Kidney (tissue), 22 donors: ENCODE measurements at places on chromosomes 3 and 15. TPM values are rescaled to one million over a fixed set of nuclear protein-coding genes. Genes with fewer than 3 reads are reported as not detected.

DNA sequence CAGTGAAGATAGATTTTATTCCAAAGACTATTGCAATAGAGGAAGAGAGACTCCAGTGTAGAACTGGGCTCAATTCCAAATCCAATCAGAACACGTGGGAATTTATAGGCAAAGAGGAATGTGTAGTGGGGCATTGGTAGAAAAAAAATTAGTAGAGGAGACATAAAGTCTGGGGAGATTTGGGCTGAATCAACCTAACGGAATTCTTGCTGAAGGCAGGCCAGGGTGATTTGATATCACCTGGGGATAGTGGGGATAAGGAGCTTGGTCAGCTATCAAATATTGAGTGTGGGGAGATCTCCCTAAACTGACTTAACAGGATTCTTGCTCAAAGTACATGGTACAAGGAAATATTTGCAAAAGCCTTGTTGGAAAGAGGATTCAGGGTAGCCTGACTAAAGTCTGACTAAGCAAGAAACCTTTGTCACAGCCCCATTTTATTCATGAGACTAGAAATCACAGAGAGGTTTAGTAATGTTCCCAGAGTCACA is 29.6 kb downstream of the SST start:
- H3K27ac ChIP-seq: no peak overlapping the region
- no peak for DNase-seq
- no peak overlapping the region for H3K4me3 ChIP-seq
- H3K4me1 ChIP-seq: no peaks in the 10 kb centered on the region
- no peaks in the 10 kb centered on the region for H3K36me3 ChIP-seq

GRCh38 chr3:62558549-62559112 is 185.3 kb upstream of the FEZF2 start:
- no peak overlapping the region for H3K27ac ChIP-seq
- DNase-seq: peak; percentile 50
- H3K4me3 ChIP-seq: no peak overlapping the region
- H3K36me3 ChIP-seq: no peaks in the 10 kb centered on the region
- no peaks in the 10 kb centered on the region for H3K4me1 ChIP-seq

DNA sequence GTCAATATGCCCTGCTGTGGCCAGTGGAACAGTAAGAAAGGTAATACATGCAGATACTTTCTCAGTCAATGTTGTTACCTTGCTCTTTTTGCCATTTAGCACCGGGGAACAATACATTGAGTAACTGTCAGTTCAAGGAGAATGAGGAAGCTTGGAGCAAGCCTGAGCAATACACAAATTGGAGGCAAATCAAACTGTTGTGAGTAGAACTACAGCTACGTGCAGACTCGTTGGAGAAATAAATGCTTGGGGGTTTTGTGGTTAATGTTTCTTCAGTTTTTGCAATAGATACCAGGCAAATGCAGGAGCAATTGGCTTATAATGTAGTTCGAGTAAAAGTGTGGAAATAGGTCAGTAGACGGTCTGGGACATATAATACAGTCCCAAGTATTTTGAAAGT is 587.3 kb upstream of the ROBO1 start:
- H3K4me1 ChIP-seq: no peaks in the 10 kb centered on the region
- no peak overlapping the region for H3K4me3 ChIP-seq
- no peaks in the 10 kb centered on the region for H3K36me3 ChIP-seq
- no peak for DNase-seq
- no peaks in the 10 kb centered on the region for H3K27me3 ChIP-seq
- H3K27ac ChIP-seq: no peak overlapping the region

DNA sequence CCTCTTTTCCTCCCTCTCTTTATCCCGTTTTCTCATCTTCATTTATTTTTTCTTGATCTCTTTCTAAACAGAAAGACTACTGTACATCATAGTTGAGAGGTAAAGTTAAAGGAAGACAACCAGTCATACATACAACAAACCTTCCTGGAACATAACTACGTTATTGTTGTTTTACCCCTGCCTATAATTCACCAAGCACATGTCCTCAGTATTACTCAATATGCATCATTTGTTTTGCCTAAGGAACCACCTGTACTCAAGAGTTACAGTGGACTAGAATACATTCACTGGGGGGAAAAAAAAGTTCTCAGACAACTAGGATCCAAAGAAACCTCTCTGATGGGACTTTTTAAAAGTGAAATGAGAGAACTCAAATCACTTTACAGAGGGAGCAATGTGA is 344.7 kb upstream of the RBMS3 start:
- H3K27me3 ChIP-seq: no peaks in the 10 kb centered on the region
- DNase-seq: no peak
- no peak overlapping the region for H3K4me3 ChIP-seq

DNA sequence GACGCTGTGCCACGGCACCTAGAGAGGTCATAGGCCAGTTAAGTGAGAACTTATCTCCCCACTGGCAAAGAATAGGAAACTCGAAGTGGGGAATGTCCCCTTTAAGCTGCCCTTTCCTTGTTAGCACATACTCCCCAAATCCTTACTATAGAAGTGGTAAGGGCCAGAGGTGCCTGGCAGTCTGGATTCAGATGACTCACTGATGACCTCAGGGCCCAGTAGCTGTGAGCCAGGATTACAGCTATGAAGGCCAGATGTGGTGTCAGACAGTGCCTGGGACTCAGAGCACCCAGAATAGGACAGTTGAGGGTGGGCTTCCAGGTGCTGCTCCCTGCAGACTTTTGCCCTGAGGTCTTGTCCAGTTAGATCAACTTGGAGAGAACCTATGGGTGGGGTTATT is 37.7 kb downstream of the PDIA5 start:
- no peak overlapping the region for H3K27ac ChIP-seq
- DNase-seq: no peak
- H3K36me3 ChIP-seq: peaks cover 48% of the 10 kb centered on the region
- no peaks in the 10 kb centered on the region for H3K27me3 ChIP-seq
- H3K4me1 ChIP-seq: peaks cover 11% of the 10 kb centered on the region
- H3K4me3 ChIP-seq: no peak overlapping the region

DNA sequence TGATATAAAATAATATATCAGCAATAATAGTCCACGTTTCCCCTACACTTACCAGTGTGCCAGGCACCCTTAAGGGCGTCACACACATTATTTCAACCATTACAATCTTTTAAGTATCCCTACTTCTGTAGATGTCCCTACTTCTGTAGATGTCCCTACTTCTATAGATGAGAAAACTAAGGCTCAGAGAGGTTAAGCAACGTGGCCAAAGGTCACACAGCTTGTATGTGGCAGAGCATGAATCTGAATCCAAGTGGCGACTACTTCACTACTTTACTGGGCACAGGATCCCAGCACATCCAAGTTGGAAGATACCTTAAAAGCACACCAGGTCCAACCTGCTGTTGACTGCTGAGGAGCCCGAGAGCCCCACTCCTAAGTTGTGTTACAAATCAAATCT is 77.5 kb downstream of the TLE3 start:
- no peak overlapping the region for H3K4me3 ChIP-seq
- no peak for DNase-seq
- H3K36me3 ChIP-seq: no peaks in the 10 kb centered on the region

- H3K36me3 ChIP-seq: peaks cover 27% of the 10 kb centered on the region
- no peak overlapping the region for H3K4me3 ChIP-seq
- DNase-seq: peak; percentile 77
- peaks cover 2% of the 10 kb centered on the region for H3K4me1 ChIP-seq
- no peak overlapping the region for H3K27ac ChIP-seq
Measured at GRCh38 chr15:64681424-64682024, 93.9 kb downstream of the RBPMS2 start.

DNA sequence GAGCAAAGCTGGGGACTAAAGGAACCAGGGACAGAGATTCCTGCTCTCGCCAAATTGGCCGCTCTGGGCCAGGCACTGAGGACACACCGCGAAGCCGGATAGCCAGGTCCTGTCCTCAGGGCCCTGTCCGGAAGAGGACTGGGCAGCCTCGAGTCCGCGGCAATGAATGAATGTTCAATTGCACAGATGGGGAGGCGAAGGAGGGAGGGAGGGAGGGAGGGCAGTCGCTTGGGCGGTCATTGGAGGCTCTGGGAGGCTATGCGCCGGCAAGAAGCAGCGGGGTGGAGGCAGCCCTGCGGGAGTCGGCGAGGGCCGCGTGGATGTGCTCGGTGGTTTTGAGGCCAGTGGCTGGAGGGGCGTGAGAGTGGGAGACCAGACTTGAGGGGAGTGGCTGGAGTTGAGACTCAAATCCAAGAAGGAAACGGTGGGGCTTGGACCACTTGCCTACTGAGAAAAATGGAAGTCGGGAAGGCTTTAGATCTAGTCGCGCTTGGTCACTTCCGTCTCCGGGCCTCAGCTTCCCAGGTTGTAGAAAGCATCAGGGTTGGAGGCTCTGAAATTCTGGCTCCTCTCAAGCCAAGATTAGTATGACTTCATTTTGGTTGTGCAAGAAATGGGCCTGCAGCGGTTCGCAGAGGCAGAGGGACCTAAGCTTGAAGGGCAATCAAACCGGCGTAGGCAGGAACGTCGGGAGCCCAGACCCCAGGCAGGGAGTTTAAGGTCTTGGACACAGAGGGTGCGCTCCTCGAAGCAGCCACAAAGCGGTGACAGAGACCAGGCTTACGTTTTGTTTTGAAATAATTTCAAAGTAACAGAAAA is 21.1 kb upstream of the PLXND1 start:
- peak overlapping the region; percentile 58 for H3K4me3 ChIP-seq
- H3K36me3 ChIP-seq: no peaks in the 10 kb centered on the region
- no peaks in the 10 kb centered on the region for H3K27me3 ChIP-seq

CLRN1 gene
- total RNA-seq: not detected

FOXB1 gene
- total RNA-seq: not detected

LMCD1 gene
- total RNA-seq: 65.4 TPM

MPI gene
- 33.7 TPM for total RNA-seq

CACNA1D gene
- 35.7 TPM for total RNA-seq

ERICH6 gene
- total RNA-seq: 0.19 TPM

LRTM1 gene
- not detected for total RNA-seq

SPSB4 gene
- 0.57 TPM for total RNA-seq

SLC22A14 gene
- 0.19 TPM for total RNA-seq
